ENCODE measurements at places on chromosomes 7 and 10.
A peak's percentile ranks its signal among the peaks of the same experiment; 100 is the strongest.

DNA sequence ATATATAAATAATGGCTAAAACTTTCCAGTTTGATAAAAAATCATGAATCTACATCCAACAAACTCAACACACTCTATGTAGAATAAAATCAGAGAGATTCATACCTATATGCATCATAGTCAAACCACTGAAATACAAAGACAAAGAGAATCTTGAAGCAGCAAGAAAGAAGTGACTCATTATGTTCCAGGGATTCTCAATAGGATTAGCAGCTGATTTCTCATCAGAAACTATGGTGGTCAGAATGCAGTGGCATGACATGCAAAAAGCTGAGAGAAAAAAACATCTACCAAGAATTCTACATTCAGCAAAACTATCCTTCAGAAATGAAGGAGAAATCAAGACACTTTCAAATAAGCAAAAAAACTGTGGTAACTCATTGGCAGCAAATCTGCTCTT is 187.4 kb downstream of the RNLS start:
- peak; percentile 12 for DNase-seq

GRCh38 chr10:112524641-112525040 is 77.6 kb downstream of the VTI1A start:
- no peak for DNase-seq

GRCh38 chr10:118028619-118029018 is 18.1 kb downstream of the RAB11FIP2 start:
- no peak for DNase-seq

DNA sequence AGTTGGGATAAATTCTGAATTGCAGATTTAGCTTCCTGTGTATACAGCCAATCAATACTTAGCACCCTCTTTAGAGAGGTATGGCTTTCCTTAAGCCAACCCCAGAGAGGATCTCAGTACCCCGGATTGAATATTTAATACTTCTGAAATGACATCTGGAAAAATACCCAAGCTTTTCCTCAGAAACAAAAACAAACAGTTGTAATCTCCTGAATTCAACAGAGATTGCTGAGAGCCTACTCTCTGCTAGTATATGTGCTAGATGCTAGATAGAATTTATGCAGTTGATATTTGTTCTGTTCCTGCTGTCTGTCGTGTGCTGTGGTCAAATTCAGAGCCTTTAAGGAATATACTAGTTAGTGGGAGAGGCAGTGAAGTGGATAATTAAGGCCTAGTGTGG is 21.1 kb downstream of the STARD3NL start:
- no peak for DNase-seq

DNA sequence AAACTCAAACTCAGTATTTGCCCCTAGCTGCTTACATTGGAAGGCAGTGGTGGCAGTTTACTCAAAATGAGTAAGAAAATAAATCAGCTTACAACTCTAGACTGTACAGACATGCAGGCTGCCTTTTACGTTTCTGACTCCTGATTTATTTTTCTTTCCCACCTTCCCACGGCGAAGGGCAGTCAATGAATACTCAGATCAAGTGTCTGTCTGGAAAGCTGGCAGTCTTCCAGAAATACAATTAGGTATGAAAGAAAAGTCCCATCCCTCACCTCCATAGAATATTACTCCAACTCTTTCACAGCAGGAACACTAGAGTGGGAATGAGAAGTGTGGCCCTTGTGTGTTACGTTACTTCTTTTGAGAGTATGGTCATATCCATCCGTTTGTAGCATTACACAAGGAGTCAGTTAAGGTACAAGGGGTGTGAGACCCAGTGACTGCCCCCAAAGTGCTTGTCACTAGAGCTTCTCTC is 1.3 kb upstream of the PAPSS2 start:
- no peak for DNase-seq

DNA sequence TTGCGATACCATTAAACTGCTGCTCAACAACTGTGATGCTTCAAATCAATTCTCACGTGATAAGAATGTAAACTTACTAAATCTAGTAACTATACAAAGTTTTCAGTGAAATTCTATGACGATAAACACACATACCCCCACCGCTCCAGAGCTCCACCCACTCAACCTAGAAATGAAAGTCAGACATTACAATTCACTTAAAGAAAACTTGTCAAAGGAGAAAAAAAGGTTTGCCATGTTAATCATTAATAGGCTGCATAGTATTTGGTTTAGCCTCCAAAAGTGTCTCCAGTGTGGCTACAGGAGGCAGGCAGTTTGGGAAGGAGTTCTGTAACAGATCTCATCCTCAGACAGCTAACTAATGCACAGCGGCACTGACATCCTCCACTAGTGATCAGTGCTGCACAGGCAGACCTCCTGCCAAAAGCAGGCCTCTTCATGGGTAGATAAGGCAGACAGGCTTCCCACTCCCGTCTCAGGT is 3.1 kb downstream of the HERPUD2 start:
- no peak for DNase-seq

GRCh38 chr10:50398823-50399222 is 147.5 kb upstream of the ASAH2 start:
- DNase-seq, result no peak

- no peak for DNase-seq
Observed at GRCh38 chr7:116577320-116577871, 52.6 kb downstream of the CAV1 start.

DNA sequence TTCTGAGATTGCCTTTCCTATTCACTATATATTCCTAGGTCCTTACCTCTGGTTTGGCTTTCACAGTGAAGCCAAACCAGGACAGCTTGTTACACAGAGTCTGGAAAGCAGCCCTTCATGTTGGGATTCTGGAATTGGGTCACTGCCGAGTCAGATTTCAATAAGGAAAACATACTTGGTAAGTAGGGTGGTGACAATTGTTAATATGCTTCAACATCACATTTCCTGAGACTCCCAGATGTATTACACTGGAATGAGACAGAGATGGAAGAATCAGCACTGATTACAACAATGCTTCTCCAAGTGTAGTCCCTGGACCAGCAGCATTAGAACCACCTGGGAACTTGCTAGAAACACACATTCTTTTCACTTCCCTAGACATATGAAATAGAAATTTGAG is 268.9 kb upstream of the SEMA3C start:
- DNase-seq, result no peak

DNA sequence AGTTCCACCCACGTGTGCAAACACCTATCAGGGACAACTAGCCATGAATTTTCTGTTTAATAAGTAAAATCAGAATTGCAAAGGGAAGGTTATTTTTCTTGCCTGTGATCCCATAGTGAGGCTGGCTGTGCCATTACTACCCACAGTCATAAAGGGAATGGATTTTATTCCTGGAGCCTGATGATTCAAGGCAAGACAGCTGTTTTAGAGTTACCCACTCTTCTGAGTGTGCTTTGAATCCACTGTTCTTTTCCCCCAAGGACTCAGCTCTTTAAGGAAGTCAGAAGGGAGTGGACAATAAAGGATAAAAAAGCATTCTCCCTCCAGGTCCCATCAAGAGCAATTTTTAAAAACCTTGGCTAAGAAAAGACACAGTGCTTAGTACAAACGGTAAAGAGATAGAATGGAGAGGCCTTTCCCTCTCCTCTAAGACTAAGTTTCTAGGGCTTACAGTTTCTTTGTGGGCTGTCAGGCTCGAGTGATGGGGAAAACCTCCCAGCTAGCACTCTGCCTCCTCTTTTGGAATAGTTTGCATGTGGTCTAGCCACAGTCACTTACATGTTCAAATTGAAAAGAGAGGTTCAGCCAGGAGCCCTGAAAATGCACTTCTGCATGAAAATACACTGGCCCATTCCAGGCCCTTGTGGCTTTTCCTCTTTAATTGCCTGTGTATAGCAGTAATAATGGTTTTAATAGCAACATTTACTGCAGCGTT is 5.1 kb upstream of the LRRC4 start:
- no peak for DNase-seq
